ENCODE measurements at places on chromosomes 3 and 15.

DNA sequence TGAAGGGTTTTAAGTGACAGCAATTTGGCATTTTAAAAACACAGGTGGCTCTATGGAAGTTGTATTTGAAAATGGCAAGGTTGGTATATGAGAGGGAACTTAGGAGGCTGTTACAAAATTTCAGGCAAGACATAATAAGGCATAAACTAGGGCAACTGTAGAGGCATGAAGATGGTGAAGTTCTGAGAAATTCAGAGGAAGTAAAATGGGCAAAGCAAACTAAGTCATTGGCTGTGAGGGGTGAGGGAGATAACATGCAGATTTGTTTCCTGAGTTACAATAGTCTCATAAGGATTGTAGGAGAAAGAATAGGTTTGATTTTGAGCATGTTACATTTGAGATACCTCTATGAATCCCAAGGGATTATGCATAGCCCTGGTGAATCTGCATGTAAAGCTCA lies 302.9 kb upstream of the ARHGEF26 start:
- DNase-seq: no peak

- no peak for DNase-seq
Measured at GRCh38 chr15:19973718-19974117, 567.9 kb downstream of the GOLGA6L6 start.

GRCh38 chr15:70614221-70614620 lies 149.1 kb downstream of the UACA start:
- DNase-seq: no peak

- no peak for DNase-seq
Measured at GRCh38 chr15:98422130-98422478, 226.2 kb upstream of the IGF1R start.

GRCh38 chr3:20776286-20776685 lies 590.3 kb upstream of the SGO1 start:
- DNase-seq: no peak

GRCh38 chr3:129992781-129993180 lies 18.3 kb downstream of the TRH start:
- DNase-seq: no peak

DNA sequence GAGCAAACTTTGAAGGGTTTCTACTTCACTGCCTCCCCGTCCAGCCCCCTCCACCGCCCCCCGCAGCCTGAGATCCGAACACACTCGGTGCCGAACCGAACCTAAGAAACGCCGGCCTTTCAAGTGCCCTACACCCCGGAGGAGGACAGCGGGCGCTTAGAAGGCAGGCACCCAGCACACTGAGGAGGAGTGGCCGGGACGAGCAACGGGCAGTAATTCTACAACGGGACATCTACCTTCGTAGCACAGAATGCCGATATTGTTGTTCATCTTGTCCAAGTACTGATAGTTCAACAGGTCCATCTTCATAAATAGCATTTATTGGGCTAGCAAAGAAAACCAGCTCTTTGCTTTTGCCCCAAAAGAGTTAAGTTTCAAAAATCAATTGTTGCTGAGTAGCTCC lies 513 bp downstream of the VGLL4 start:
- DNase-seq: peak; percentile 45

DNA sequence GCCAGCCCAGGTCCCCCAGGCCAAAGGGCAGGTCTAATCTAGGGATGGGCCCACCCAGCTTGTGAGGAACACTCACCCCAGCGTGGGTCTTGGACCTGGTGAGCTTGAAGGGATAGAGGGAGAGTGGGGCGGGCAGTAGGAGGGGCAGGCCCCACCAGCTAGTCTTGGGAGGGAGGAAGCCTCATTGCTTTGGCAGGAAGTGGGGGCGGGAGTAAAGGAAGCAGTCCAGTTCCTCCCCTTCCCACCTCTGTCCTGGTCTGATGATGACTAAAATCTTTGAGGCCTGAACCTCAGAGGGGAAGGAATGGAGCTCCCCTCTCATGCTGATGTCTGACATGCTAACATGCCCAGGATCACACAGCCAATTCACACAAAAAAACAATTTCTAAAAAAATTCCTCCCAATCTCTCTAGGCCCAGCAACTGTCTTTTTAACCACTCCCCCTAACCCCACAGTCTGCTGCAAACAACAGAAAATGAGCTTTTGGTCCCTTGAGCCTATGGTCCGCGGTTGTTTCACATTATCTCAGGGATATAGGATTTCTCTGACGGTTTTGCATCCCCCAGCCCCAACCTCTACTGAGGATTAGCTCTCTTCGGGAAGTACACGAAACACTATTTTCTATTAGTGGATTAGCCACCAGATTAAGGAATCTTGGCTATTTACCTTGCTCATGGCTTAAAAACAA lies 30.7 kb upstream of the DUSP7 start:
- peak; percentile 50 for DNase-seq

DNA sequence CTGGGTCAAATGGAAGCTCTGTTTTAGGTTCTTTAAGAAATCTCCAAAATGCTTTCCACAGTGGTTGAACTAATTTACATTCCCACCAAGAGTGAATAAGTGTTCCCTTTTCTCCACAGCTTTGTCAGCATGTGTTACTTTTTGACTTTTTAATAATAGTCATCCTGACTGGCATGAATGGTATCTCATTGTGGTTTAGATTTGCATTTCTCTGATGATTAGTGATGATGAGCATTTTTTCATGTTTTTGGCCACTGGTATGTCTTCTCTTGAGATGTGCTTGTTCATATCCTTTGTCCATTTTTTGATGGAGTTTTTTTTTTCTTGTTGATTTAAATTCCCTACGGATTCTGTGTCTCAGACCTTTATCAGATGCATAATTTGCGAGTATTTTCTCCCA lies 745.0 kb upstream of the BCHE start:
- peak; percentile 84 for DNase-seq

DNA sequence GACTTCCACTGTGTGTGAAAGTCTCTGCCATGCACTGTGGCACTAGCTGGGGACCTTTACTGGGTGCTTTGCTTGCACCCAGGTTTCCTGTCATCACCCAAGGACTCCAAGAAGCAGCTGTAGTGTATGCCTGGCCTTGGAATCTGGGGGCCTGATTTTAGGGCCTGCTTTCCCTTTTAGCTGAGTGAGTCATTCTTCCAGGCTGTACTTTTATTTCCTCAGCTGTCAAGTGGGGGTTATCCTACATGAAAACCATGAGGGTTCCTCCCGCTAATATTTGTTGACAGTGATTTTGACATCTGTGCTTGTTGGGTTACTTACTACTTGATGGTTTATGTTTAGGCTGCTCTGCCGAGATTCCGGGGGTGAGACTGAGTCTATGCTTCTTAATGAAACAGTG lies 18.5 kb downstream of the GORASP1 start:
- peak; percentile 2 for DNase-seq

DNA sequence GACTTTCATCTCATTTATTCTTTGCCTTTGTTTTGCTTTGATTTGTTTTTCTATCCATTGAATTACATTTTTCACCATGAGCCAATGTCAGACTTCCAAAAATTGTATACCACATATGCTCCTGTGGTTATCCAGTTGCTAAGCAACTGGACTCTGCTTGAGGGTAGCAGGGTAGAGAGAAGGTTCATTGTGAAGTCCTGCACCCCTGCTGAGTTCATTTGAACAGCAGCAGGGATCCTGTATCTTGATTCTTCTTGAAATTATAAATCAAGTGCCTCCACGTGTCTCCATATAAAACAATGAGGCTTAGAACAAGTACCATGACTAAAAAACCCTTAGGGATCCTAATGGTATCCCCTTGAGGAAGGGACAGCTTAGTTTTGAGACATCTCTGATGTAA lies 449.3 kb downstream of the ROBO2 start:
- DNase-seq: no peak

DNA sequence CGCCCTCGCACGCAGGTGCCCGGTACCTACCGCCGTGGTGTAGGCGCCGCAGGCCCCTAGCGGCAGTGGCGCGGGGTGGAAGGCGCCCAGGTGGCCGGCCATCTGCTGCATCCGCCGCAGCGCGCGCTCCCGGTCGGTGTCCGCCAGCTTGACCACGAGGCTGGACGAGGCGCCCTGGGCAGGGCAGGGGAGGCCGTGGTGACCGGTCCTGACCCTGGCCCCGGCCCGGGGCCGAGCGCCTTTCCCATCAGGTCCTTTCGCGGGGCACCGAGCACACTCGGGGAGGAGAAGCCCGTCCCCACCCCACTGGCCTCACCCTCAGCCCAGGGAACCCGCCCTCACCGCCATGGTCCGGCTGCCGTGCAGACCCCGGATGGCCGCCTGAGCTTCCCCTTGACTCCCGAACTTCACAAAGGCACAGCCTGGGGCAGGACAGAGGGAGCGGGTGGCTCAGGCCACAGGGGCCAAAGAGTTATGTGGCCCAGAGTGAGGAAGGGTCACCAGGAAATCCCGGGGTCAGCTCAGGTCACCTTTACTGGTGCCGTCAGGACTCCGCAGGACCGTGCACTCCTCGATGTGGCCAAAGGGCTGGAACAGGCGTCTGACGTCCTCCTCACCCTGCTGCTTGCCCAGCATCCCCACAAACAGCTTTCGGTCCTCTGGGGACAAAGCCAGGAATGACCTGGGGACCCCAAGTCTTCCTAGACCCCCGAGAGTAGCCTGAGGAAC lies 17.4 kb upstream of the PARP6 start:
- no peak for DNase-seq

GRCh38 chr3:151085889-151086483 lies 522 bp downstream of the MED12L start:
- no peak for DNase-seq

DNA sequence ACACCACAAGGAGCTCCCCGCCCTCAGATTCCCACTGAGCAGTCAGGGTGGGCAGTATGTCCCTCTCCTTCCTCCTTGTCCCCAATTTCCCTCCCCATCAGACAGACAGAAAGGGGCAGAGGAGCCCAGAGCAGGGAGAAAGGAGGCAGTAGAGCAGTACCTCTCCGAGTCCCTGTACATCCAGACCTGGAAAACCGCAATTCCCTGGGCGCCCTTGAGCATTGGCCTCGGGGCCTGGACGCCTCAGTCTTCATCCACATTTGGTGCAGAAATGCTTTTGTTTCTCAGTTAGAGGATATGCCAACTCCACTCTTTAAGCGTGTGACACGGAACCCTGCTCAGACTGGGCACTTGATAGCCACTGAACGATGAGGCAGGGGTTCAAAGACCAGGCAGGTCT lies 5.9 kb downstream of the ISG20 start:
- no peak for DNase-seq

DNA sequence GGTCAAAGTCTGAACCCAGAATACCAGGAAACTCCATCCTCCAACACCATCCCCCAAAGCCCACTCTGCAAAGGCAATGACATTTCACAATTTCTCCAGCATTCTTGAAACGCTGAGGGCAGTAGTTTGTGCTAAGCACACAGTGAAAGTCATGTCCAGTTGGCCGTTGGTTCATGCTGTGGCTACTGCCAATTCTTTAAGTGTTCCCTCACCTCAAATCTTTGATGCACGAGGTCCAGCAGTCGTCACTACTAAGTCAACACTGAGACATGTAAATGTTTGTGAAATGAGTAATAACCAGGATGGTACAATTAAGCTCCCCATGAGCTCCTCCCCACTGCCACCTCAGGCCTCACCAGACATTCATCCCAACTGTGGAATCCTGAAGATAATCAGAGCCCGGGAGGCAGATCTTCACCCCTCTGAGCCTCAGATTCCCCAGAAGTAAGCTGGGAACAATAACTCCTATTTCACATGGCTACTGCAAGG lies 7.0 kb downstream of the SUCLG2 start:
- DNase-seq: peak; percentile 96
